ENCODE measurements at places on chromosomes 6 and 20.

- no peak for DNase-seq
These were observed 376.1 kb downstream of the CENPW start for GRCh38 chr6:126716032-126716431.

DNA sequence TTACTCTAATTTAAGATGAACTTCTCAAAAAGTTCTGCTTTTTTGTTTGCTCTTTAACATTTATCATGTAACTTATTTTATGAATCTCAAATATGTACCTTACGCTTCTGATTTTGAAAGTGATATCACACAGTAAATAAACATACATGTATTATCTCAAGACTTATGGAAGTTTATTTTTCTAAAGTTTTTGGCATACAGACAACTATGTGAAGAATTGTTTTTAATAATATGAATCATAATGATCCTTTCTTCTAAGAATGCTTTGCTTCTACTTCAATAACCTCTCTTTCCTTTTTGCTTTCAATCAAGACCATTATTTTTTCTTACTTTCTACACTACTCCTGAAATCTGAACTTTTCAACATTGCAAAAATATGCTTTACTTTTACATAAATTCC is 816.4 kb downstream of the EYS start:
- DNase-seq, result no peak

GRCh38 chr6:145546265-145546664 is 189.1 kb downstream of the EPM2A start:
- DNase-seq, result no peak

DNA sequence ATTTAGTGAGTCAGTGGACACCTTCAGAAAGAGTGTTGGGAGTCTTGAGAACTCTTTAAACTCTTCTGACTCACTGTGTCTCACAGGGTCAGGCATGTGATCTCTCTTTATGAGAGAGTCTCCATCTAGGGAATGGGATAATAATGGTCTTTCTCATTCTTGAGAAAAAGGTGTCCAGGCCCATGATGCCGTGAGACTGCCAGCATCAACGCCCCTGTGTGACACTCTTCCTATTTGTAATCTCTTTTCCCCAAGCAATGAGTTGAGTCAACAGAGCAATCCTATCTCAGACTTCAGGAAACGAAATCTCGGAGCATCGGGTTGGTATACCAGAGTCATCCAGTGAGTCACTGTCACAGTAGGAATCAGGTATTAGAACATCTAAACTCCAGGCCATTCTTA is 82.3 kb upstream of the BMP2 start:
- DNase-seq, result no peak

GRCh38 chr6:101114703-101115102 is 233.6 kb upstream of the ASCC3 start:
- no peak for DNase-seq

DNA sequence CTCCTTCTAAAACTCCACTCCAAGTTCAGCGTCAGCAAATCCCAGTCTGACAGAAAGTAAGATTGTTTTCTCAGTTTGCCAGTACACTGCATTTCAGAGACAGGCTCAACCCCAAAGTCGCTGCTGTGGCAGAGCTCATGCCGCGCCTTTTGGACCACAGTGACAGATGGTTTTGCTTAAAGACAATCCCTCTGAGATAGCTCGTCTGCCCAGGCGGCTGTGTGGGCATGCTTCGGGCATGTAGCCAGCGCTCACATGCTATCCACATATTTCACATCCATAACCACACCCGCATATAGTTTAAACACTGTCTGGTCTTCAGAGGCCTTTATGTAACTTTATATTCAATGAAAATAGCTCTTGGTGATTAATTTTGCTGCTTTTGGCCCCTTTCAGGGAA is 14.7 kb upstream of the PXDC1 start:
- DNase-seq, result no peak

DNA sequence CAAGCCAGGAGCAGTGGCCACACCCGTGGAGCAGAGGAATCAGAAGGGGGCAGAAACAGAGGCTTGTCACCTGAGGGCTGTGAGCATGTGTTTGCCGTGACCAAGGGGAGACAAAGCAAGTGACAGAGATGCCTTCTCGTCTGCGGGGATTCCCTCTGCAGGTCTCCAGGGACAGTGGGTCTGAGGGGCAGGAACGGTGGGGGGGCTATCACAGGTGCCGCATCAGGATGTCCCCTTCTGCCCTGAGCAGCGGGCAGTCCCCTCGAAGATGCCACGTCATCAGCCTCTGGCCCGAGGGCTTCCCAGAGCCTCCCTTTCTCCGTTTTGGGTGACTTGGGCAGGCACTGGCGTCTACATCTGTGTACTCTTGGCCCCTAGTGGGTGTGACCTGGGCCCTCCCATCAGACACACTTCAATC is 338.7 kb downstream of the PREX1 start:
- DNase-seq, result no peak

DNA sequence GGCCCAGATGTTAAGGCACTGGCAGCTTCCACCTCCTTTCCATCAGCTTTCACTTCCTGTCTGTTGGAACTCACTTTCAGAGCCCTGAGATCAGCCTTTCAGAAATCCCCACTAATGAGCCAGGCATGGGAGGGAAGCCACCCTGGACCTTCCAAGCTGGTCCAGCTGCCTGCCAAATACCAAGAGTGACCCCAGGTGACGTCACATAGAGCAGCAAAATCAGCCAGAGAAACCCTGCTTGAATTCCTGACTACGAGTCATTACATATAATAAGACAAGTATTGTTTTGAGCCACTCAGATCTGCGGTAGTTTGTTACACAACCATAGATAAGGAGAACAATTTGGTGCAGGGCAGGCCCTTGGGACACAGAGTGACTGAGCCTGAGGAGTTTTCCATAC is 556.0 kb upstream of the JAG1 start:
- no peak for DNase-seq

GRCh38 chr6:54086439-54086838 is 24.8 kb upstream of the MLIP start:
- DNase-seq, result no peak

DNA sequence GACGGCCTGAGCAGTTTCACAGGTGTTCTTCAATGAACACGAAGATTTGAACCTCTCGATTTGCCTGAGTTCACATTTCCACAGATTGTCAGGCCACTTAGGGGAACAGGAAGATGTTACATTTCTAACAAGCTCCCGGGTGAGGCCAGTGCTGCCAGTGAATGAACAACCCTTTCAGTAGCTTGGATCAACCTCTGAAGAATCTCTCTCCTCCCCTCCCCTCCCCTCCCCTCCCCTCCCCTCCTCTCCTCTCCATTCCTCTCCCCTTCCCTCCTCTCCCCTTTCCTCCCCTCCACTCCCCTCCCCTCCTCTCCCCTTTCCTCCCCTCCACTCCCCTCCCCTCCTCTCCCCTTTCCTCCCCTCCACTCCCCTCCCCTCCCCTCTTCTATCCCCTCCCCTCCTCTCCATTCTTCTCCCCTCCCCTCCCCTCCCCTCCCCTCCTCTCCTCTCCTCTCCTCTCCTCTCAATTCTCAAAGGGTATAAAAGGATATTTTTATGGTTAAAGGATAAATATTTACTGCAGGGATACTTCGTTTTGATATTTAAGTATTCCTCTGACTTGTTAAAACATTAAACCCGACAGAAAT is 114.1 kb upstream of the INSM1 start:
- DNase-seq, result no peak

DNA sequence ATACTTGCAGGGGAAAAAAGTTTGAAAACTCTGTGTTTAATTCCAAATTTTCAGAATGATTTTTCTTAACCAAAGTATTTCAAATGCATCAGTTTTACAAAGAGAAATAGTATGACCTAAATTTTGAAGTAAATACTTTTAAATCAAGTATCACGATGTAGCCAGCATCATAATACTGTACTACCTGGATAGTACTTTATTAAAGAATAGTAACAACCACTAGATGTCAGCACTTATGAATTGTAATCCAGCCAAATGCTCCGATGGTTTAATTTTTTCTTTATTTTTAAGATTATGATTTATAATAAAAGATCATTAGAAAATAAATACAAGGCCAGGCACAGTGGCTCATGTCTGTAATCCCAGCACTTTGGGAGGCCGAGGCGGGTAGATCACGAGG is 37.2 kb upstream of the HACE1 start:
- no peak for DNase-seq

DNA sequence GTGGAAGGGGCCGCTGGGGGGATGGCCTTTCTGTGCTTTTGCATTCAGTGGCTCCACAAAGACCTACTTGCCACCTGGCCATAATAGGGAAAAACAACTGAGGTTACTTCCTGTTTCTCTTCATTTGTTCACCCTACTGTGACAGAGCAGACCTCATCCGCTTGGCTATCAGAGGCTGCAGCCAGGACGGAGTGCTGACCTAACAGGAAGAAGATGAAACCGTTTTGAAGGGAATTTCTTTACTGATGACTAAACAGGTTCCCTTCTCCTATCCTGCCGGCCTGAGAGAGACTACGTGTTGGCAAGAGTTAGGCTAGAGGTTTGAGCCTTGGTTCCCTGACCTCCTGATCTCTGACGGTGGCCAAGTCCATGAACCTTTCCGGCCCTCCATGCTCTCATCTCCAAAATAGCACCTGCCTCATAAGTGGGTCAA is 21.3 kb downstream of the PRR18 start:
- DNase-seq, result no peak

GRCh38 chr6:42260396-42260888 is 42.8 kb upstream of the MRPS10 start:
- no peak for DNase-seq

GRCh38 chr6:6705915-6706675 is 117.6 kb downstream of the LY86 start:
- no peak for DNase-seq
